ENCODE measurements at places on chromosomes 16 and 17.

GRCh38 chr17:57946798-57947358, 8.3 kb downstream of the CUEDC1 start:
- no peak for DNase-seq

DNA sequence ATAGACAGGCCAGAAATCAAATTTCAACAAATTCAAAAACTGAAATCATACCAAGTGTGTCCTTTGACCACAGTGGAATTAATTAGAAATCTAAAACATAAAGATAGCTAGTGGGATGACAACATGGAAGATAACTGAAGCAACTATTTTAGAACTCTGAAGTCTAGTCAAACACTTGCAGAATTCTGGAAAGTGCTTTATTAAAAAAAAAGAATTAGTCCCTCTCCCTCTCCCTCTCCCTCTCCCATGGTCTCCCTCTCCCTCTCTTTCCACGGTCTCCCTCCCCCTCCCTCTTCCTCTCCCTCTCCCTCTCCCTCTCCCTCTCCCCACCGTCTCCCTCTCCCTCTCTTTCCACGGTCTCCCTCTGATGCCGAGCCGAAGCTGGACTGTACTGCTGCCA, 6.7 kb upstream of the OR4D1 start:
- DNase-seq: no peak

- no peak for DNase-seq
These were observed 17.4 kb downstream of the LASP1NB start for GRCh38 chr17:38942696-38943334.

DNA sequence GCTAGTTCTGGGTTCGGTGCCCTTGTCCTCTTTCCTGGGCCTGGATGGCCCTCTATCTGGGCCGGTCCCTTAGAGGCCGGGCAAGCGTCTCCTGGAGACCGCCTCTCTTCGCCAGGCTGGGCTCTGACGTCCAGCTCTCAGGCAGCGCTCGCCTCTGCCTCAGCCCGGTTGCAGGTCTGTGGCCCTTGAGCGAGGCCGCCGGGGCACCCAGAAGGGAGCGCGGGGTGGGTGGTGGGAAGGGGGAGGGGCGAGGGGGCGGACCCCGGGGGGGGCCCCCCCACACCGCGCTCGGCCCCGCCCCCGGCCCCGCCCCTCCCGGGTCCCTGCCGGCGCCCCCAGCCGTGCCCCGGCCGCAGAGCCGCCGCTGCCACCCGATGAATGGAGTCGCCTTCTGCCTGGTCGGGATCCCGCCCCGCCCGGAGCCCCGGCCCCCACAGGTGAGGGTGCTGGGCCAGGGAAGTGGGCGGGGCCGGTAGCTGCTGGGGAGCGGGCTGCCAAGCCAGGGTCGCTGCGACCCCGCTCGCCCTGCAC, at the start of gene ARHGAP23:
Gene ARHGAP23 (plus strand): TSS at position 353 of the 531 bp plus-strand sequence. CDS start 22 bp downstream, at position 375.
- peak; percentile 88 for DNase-seq

- DNase-seq: no peak
These were observed 42.7 kb upstream of the ICAM2 start for GRCh38 chr17:64063088-64063487.

DNA sequence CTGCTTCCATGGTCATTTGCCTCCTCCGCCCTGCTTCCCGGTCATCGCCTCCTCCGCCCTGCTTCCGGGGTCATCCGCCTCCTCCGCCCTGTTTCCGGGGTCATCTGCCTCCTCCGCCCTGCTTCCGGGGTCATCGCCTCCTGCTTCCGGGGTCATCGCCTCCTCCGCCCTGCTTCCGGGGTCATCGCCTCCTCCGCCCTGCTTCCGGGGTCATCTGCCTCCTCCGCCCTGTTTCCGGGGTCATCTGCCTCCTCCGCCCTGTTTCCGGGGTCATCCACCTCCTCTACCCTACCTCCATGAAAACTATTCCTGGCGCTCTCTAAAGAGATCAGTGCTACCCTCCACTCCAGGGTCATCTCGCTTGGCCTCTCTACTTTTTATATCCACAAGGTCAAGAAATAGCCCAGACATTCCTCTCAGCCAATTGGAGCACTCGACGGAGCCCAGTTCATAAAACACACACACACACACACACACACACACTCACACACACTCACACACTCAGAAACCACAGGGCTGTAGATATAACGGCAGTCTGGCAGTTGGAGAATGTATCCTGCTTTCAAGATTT, 44.8 kb downstream of the TRARG1 start:
- peak; percentile 31 for DNase-seq

GRCh38 chr17:7191069-7191468, 11.9 kb upstream of the ASGR1 start:
- peak; percentile 19 for DNase-seq

GRCh38 chr17:77353684-77354419, 213.1 kb downstream of the SEC14L1 start:
- no peak for DNase-seq

DNA sequence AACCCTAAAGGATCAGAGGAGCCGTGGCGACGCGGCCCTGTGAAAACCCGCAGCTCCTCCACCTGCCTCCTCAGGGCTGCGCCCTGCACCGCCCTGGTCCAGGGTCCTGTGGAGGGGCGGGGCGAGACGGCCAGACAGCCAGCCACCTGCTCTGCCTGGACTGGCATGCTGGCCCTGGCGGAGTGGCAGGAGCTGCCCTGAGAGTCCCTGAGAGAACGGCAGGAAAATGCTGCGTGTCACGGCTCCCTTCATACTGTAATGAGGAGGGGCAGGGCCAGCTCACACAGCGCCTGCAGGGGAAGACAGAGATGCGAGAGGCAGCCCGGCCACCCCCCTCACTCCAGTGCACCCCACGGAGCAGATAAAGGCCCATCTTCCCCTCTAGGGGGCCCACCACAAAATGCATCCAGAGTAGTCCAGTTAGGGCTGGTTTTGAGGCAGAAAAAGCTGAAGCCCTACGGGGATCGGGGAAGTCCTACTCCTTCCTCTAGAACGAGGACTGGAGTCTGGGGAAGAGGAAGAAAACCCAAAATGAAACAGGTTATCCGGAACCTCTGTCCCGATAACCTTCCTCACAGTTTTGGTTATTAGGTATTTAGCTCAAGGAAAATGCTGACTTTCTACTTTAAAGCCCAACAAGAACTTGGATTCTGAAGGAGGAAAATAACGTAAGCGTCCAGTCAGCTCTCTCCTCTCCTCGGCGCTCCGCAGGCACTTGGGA, 97.6 kb upstream of the DNAH17 start:
- peak; percentile 32 for DNase-seq

DNA sequence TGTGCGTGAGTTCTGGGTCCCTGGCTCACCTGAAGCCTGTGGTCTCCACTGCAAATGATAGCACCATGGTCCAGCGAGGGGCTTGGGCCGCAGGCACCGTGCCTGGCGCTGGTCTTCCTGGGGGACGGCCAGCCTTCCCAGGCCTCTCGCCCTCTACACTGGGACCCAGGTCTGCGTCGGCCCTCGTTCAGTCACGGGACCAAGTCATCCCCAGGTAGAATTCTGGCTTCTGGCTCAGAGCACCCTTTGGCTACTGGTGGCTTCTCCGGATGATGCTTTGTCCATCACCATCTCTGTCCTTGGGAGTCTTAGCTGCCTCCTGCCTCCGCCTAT, 20.4 kb downstream of the CRAMP1 start:
- DNase-seq: no peak

DNA sequence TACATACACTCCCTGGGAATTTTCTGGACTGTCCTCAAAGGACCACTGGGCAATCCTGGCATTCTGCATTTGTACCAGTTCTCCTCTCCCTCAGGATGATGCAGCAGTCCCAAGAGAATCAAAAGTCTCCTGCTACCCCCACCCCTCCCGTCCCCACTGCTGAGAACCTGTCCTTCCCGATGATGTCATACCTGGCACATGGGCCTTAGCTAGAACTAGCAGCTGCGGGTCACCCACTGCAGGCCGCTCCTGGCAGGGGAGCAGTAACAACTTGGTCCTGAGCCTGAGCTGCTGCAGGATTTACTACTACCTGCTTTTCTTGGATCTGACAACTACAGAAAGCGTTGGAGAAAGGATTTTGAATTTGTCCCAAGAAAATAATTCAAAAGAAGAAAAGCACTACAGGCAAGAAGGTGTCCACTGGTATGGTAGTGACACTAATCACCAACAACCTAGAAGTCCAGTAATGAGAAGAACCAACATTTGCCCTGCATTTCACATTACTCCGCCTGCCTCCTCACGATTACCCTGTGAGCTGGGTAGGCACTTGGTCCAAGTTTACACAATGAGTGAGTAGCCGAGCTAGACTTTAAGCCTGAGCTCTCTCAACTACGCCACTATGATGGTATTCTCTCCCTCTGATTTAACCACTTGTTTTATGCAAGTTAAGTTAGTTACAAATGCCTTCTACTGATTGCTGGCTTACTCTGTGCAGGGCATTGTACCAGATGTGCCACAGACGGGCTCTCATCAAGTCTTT, 55.3 kb upstream of the ETV4 start:
- peak; percentile 40 for DNase-seq

DNA sequence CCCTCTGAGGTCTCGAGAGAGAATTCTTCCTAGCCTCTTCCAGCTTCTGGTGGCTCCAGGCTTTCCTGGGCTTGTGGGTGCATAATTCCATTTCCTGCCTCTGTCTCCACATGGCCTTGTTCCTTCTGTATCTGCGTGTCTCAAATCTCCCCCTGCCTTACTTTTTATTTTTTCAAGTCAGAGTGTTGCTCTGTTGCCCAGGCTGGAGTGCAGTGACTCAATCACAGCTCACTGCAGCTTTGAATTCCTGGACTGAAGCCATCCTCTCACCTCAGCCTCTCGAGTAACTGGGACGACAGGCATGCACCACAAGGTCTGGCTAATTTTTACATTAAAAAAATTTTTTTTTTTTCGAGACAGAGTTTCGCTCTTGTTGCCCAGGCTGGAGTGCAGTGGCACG, 120.6 kb downstream of the SHISA9 start:
- DNase-seq: no peak

Measured in pancreas (tissue), 10 donors.